Suppressor macrophage treated with lipopolysaccharide for 4 hours (primary cell): ENCODE measurements at places on chromosomes 4 and X.

DNA sequence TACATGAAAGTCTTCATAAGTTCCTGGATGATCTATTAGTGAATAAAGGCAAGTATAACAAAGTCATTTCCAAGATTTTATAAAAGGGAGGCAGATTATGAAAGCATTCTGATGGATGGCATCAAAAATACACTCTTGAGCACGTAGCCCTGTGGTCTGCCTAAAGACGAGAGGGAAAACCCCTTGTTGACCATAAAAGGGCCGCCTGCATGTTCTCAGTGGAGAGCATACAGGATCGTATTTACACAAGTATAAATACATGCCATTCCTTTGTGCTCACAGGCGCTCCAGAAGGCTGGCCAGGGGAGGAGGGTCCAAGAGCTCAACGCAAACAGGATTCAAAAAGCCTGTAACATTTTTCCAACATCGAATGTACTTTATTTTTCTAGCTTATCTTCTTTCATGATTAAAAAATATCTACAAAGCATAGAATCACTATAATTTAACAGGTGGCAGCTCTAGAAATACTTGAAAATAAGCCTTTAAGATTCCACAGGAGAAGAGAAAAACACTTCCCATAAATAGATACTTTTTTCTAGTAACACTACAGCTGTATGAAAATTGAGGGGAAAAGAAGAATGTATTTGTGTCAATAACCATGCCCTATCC lies 29.6 kb downstream of the PDGFC start:
- DNase-seq = no peak

- no peak for DNase-seq
These were observed 14.7 kb downstream of the FTSJ1 start for GRCh38 chrX:48490661-48491060.

DNA sequence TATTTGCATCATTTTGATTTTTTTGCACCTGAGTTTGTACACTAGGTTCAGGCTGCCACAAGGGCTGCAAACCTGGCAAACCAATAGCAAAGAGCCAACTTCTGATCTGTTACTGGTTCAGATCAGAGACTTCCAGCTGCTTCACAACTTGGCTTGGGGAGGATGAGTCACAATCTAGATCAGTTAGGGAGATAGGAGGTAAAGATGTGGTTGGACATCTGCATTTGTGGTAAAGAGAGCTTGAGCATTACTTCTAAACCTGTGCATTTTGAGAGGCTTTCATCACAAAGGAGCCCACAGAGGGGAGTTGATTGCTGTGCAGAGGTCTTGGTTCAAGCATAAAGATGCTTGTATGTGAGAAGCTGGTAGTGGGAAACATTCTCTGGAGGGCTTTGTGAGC lies 34.5 kb downstream of the LINC00632 start:
- DNase-seq = no peak

- DNase-seq = no peak
These were observed 67.0 kb upstream of the TSPAN7 start for GRCh38 chrX:38494239-38494823.

GRCh38 chr4:123564758-123565346 lies 168.3 kb downstream of the SPRY1 start:
- DNase-seq = peak; percentile 81

DNA sequence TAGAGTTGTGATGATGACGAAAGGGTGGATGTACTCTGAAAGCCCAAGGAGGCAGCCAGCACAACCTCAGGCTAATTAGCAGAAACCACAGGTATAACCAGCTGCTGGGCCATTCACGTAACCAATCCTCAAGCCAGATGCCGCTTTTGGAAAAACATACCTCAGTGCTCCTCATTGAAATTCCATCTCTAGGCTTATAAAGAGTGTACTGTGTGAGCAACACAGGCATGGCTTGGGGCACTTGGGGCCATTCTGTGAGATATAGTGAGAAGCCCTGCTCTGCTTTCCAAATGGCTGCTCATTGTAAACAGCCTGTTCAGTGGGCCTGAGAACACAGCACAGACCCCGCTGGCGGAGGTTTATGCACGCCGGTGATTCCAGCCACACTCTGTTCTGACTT lies 182.1 kb upstream of the HHIP start:
- no peak for DNase-seq

DNA sequence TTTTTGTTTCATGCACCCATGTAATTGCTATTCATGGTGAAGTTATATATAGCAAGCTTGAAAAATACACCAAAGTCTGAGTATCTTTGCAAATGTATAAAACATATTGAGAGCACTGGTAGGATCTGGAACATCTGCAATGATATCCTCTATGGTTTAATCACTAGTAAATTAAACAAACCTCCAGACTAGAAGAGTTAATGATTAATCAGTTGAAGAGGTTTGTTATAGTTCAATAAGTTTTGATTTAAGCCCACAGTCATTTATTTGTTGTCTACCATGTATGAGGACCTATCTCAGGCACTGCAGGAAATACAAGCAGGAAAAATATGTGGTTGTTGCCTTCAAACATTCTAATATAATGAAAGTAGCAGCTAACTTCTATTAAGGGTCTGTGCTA lies 16.5 kb downstream of the CYBB start:
- DNase-seq = no peak

DNA sequence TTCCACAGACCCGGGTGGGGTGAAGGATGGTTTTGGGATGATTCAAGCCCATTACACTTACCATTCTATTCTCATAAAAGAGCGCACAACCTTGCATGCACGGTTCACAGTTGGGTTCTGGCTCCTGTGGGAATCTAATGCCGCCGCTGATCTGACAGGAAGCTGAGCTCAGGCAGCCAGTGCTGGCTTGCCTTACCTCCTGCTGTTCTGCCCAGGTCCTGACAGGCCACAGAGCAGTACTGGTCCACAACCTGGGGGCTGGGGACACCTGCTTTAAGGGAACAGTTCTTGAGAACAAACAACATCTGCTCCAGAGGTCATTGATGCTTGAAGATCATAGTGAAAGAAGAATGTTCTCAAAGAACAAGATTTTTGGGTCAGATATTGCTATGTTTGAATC lies 8.0 kb upstream of the HS3ST1 start:
- no peak for DNase-seq

DNA sequence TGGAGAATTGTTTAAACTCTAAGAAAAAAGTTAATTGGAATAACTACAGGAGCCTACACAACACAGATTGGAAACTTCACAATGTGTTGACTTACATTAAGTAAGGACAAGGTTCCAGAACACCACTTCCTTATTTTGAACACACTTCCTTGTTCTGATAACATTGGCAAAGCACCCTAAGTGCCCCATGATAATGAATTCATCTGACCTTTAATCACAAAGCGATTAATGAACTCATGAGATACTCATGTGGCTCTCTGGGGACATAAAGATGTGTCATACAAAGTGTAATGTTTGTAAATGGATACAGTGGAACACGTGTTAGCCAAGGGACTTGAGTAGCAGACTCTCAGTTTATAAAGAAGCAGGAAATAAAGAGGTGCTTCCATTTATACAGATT lies 69.0 kb upstream of the ATOH1 start:
- DNase-seq = peak; percentile 87

DNA sequence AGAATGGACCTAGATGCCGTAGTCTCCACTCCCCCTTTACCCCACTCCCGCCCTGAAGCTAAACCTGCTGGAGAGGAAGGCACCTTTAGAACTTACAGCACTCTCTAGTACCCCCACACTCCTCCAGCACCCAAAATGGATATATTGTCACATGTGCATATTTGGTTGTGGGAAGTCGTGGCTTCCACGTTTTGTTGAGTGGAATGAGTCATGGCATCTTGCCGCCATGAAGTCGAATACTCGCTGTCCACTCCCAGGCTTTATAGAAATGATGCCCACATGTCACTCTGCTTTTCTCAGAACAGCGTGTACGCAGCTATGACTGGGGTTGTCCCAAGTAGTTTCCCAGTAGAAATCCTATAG lies 545 bp downstream of the ABCE1 start:
- DNase-seq = peak; percentile 79

- no peak for DNase-seq
These were observed 21.5 kb downstream of the RWDD4 start for GRCh38 chr4:183637461-183637860.

- DNase-seq = no peak
These were observed 992.6 kb downstream of the NLGN4X start for GRCh38 chrX:5236096-5236495.

DNA sequence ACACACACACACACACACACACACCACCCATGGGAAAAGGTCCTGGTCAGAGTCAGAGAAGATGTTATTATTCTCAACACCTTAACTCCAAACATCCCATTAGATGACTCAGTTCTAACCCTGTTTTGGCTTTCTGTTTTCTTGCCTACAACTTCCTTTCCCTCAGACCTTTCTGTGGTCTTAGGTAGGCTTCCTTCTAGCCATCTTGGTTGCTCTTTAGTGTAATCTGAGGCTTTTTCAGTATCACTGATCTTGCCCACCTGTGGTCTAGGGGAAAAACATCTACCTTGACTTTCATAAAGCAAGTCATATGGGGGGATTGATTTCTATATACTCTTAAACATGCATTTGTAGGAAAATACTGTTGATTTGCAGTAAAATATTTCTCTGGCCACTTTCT lies 56.9 kb downstream of the ATG4A start:
- DNase-seq = no peak

GRCh38 chr4:188783606-188784160 lies 644.4 kb downstream of the TRIML1 start:
- no peak for DNase-seq

DNA sequence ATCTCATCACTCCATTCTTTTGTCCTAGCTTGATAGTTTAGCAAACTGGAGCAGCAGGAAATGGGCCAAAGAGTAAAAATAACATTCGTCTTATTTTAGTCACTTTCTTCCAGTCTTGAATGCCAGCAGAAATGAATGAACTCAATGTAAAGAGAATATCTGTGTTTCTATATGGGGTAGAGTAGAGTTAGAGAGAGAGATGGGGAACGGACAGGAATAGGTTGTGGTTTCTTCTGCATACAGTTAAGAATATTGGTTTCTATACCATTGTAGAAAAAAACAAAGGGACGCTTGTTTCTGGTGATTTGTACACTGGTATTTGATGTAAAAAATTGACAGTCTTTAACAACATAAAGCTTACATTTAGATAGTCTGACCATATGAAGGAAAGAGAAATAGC lies 8.9 kb downstream of the GPR174 start:
- DNase-seq = no peak

DNA sequence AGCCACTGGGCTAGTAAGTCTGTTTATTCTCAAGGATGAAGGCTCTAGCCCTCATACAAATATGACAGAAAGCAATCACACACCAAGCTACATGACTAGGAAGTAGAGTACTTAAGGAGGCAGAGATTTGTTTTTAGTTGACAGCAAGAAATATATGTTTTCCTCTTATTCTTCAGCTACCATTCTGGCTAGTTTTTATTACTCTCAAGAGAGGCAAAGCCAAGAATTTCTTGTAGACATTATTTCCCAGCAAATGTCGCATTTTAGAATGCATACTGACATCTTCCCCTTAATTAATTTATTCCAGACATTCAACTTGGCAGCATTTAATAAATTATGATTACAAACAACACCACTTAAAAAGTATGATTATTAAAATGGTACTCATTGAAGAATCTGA lies 23.4 kb upstream of the FAM9C start:
- DNase-seq = no peak

DNA sequence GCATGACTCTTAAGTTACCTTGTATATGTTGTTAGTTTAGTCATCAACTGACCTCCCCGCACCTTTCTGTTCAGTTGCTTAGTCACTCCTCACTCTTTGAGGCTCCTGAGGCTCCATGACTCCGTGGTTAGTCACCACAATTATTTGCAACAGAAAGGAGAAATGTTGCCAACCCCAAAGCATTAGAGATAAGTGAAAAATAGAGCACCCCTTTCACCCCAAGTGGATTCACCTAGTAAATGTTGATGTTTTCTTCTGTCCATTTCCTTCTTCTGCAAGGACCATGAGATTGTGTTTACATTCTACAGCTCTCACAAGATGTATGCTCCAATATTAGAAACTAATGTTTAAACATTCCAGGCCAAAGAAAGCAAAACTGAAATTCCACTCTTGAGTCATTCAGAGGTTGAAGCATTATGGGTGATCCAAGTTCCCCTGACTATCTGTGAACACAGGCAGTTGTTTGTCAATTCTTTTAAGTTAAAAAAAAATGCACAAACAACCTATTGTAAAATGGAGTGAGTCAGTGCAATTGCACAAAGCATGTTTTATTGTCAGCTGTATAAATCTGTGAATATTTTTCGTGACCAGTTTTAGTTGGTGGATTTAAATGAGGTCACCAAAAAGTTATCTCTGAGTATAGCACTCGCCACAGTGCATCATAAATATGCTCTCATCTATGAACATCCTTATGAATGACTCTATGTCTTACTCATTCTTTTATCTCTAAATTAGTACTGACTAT lies 552.4 kb upstream of the MAGEB2 start:
- DNase-seq = peak; percentile 5

DNA sequence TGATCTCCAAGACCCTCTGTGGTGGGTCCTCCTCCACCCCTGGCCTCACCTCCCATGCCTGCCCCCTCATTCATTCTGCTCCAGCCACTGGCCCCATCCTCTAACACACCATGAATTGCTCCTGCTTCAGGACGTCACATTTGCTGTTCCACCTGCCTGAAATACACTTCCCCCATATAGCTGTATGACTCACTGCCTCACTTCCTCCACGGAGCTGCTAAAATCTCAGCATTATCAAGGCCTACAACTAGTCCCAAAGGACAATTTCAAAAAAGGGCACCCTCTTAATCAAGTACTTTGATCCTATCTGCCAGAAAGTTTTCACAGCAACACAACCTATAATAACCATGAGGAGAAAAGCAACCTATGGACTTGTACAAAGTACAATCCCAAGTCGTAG lies 43.6 kb upstream of the PHOX2B start:
- no peak for DNase-seq

- no peak for DNase-seq
These were observed 114.0 kb upstream of the ENPEP start for GRCh38 chr4:110361921-110362320.

DNA sequence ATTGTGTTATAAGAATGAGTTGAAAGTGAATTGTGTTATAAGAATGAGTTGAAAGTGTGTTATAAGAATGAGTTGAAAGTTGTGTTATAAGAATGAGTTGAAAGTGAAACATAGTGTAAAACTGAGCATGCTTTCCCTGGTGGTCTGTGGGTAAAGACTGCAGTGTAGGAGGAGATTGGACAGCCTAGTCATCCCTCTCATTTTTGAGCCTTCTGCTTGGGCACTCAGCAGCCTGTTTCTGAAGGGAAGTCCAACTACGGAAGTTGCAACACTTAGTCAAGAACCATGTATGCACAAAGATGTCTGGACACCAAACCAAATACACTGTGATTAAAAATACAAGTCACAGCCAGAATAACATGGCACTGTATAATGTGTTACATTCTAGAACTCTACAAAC lies 72.6 kb downstream of the ANK2 start:
- DNase-seq = no peak

DNA sequence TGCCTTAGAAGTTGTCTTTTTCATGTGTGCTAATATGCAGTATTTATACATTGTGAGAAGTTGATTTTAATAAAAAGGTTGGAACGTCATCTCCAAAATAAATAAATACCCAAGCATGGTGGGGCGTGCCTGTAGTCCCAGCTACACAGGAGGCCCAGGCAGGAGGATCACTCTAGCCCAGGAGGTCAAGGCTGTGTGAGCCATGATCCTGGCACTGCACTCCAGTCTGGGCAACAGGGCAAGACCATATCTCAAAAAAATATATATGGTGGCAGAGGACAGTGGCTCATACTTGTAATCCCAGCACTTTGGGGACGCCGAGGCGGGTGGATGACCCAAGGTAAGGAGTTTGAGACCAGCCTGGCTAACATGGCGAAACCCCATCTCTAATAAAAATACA lies 6.4 kb downstream of the SLBP start:
- DNase-seq = no peak

GRCh38 chrX:134544513-134545151 lies 84.7 kb downstream of the HPRT1 start:
- no peak for DNase-seq
